ENCODE measurements at places on chromosomes 5 and 9.
A peak's percentile ranks its signal among the peaks of the same experiment; 100 is the strongest.

DNA sequence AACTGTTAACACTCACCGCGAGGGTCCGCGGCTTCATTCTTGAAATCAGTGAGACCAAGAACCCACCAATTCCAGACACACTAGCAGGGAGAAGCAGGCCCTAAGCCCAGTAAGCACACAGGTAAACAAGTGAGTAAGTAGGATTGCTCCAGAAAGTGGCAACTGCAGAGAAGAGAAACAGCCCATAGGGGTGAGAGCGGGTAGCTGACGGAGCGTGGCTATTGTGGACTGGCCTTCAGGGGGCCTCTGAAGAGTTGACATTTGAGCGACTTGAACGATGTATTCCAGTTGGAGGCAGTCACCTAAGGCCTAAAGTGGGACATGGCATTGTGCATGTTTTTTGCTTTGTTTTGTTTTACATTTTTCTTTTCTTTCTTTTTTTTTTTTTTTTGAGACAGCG, 74.2 kb downstream of the TSPAN17 start:
- DNase-seq = no peak

DNA sequence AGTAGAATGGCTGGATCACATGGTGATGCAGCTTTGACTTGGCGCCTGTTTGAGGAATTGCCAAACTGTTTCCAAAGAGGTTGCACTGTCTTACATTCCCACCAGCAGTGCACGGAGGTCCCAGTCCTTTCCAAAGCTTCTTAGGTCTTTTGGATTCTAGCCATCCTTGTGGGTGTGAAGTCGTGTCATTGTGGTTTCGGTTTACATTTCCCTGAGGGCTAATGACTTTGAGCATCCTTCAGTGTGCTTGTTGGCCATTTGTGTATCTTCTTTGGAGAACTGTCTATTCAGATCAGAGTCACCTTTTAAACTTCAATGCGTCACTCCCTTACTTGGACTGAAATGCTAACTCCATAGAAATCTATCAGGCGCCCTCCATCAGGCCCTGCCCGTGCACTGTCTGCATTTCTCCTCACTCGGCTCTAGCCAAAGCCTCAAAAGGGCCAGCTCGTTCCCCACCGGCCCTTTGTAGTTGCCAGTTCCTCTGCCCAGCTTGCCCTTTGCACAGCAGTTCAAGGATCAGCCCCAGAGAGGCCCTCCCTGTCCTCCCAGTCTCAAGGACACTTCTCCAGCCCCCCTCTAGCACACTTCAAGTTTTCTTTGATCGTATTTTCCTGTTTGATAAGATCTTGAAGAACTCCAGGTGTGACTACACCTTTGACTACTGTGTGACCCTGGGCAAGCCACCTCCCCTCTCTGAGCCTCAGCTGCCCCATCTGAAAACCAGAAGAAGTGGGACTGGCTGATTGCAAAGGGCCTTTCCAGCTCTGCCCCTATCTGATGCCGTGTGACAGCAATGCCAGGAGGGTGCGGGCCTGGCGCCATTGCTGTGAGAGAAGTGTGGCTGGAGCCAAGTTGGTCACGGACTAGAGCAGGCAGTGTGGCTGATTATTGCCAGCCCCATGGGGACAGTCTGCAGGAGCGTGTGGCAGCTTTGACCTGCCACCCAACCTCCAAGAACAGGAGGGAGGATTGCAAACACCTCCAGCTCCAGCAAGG, 5.6 kb downstream of the HRH2 start:
- DNase-seq = no peak

GRCh38 chr5:10140195-10140973, 109.3 kb downstream of the ATPSCKMT start:
- no peak for DNase-seq

DNA sequence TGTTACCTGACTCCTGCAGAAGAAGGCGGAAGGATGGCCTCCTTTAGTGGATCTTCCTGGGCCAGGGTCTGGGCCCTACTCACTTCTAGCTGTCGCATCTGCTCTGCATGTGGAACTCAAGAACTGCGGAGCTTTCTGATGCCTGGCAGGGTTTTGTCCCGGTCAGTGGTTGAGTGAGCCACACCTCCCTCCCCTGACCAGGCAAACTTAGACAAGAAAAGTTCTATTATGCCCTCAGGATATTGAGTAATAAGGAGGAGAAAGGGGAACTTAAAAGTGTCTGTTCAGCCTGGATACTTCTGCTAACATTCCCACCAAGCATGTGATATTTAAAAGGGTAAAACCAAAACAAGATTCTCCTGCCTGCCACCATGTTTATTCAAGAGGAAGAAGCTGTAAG, at the start of gene FYB1:
TSS of gene FYB1 (minus strand) at position 127 of the 400 bp plus-strand sequence. CDS start 16,603 bp downstream, outside the sequence.
- DNase-seq = no peak

DNA sequence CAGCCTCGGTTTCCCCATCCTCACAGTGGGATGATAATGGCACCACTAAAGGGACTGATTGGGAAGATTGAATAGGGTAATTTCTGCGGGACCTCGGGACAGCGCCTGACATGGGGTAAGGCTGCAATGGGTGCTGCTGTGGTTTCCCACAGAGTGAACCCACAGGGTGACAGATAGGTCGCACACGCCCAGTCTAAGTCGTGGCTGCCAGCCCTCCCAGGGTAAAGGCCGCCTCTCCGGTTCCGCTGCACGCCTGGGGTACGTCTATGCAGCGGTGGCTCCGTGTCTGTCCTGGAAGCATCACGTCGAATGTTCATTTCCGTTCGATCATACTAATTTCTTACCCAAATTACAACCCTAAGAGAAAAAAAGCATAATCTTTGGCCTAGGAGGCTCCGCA, 631 bp downstream of the CFAP77 start:
- no peak for DNase-seq

- DNase-seq = no peak
These were observed 224.6 kb downstream of the PLK2 start for GRCh38 chr5:58235299-58235698.

DNA sequence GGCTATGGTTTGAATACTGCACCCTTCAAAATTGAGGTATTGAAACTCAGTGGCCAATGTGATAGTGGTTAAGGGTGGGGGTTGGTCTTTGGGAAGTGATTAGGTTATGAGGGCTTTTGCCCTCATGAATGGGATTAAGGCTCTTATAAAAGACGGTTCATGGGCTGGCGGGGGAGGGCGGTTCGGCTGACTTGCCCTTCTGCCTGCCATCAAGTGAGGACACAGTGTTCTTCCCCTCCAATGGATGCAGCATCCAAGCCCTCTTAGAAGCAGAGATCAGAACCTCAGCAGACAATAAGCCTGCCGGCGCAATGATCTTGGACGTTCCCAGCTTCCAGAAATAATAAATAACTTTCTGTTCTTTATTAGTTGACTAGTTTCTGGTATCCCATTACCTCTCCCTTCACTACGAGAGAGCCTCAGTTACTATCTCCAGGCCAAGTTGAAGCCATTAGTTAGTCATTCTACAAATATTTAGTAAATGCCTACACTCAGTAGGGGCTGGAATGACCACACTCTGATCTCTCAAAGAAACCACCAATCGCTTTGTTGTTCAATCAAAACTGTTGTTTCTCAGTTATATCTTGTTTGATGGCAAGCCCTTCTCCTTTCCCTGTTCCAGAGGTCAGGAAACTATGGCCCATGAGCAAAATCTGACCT, 219.3 kb downstream of the TSSK1B start:
- no peak for DNase-seq

DNA sequence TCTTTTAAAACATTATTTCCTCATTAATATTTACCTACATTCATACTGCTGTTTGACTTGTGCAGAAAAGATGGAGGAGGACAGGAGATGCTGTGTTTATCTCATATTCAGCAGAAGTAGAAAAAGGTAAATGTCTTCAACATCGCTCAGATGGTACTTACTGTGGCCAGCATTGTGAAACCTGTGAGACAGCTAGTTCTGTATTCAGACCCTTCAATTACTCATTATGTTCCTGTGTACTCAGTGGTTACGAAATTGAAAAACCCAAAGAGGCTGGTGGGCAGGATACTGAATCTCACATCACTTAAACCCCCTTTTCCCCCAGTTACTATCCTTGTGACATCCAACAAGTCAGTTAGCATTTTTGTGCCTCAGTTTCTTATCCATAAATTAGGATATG, 216.0 kb downstream of the KDM4C start:
- DNase-seq = no peak

DNA sequence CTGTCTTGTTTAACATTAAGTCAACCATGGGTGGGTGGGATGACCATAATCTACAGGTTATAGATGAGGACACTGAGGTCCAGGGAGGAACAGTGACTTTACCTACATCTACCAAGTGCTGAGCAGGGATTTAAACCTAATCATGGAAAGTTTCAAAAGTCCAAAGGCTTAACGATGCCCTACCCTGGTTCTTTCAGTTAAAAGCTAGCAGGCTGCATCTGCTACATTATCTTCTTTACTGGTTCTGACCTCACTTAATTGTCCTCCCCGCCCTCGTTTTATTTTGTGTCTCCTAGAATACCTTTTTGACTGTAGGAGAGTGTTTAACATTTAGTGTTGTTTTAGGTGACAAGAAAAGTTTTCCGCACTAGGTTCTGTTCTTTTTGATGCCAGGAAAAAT, 735.2 kb downstream of the TLR4 start:
- no peak for DNase-seq

DNA sequence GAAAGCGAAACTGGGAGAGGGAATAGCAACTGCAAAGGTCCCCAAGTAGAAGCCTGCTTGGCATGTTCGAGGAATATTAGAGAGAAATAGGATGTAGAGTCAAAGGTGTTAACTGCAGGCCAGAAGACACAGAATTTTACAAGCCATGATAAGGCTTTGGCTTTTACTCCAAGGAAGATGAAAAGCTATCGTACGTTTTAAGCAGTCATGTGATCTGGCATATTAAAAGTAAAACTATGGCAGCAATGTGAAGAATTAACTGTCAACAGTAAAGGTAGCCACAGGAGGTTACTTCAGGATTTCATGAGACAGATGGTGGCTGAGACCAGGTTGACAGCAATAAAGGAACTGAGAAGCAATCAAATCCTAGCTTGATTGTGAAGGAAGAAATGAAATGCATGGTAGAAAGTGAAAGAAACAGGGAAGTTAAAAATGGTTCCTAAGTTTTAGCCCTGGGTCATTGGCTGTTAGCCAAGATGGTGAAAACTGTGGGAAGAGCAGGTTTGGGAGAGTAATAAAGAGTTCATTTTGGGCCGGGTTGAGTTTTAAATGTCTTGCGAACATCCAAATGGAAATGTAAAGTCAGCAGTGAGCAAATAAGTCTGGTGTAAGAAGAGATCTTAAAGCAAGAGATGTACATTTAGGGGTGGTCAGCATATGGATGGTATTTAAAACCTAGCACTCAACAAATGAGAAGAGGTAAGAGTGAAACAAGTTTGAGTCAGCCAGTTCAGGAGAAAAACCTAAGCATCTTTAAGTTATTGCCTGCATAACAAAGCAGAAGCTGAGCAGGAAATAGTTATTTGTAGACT, 20.3 kb upstream of the TTC33 start:
- DNase-seq = no peak

DNA sequence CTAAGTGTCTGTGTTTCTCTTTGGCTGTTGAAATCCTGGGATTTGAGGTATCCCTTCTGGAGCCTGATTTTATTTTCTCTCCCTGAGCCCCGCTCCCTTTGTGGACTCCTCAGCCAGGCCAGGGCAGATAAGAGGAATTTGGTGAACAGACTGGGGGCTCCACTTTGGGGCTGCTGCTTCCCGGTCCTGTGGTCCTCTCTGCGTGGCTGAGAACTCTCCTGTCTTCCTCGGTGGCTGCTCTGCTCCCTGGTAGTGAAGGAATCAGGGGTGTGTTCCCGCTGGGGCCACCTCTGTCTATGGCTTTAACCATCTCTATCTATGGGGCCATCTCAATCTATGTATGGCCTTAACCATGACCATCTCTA, 71.7 kb upstream of the SH3PXD2B start:
- DNase-seq = no peak

DNA sequence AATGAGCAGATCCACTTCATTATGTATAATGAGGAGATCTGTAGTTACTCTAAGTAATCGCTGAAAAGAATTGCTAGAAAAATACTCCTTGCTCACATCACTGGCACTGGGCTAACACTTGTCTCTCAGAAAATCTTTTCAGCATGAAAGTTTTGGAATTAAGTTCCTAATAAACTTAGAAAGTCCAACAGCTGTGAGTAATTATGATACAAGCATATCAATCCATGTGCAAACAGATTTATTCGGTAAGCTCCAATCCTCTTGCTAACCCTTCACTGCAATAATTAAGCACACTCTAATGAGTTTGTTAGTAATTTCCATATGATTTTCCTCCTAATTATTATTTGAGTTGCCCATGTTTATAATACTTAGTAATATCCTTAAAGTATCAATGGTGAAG, 652.6 kb upstream of the WWC1 start:
- no peak for DNase-seq

- DNase-seq = no peak
These were observed 19.7 kb downstream of the FNBP1 start for GRCh38 chr9:130023144-130023787.

DNA sequence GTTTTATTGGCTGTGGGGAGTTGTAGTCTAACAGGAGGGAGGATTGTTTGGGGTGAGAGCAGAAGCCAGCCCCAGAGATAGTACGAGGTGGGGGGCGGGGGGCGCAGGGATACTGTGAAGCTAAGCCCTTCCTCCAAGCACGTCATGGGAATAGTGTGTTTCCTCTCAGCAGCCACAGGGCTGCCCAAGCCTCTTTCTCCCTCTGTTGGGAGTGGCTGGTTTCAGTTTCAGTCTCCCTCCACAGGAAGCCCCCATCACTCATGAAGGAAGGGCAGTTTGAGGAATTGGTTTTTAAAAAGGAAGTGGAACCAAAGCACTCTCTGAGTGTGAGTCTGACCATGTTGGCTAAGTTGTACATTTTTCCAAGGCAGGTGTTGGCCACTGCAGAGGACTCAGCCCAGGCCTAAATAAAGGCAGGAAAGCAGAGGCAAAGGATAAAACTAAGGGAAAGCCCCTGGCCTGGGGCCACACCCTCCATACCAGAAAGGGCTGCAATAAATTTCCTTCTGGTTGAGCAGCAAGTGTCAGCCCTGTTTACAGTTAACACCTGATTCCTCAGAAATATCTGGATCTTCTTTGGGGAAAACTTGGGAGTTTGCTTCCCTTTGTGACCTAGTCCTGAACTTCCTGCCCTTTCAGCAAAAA, 3.2 kb downstream of the RAB24 start:
- peak; percentile 53 for DNase-seq

DNA sequence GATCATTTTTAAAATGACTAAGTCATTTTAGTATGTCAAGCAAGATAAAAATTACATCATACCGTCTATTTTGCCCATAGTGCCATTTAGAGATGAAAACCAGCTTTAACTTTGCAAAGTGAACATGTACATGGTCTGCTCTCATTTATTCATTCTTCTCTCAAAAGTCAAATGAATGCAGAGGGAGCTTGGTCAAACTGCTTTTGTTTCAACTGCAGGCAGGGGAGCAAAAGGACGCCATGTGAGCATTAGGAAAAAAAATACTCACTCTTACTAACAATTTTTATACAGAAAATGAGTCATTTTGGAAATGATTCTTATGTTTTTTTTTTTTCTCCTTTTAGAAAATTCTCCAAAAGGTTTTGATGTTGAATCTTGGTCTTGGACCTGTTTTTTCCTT, 15.7 kb downstream of the SCGB3A1 start:
- DNase-seq = no peak

GRCh38 chr9:69919461-69920061, 98.9 kb downstream of the CFAP95 start:
- no peak for DNase-seq

Measured in stimulated activated CD8-positive, alpha-beta memory T cell treated with anti-CD3 and anti-CD28 coated beads, Interleukin-4, amount 100 ng/mL, for 4 hours (primary cell).